ENCODE measurements at places on chromosomes 6 and 20.

DNA sequence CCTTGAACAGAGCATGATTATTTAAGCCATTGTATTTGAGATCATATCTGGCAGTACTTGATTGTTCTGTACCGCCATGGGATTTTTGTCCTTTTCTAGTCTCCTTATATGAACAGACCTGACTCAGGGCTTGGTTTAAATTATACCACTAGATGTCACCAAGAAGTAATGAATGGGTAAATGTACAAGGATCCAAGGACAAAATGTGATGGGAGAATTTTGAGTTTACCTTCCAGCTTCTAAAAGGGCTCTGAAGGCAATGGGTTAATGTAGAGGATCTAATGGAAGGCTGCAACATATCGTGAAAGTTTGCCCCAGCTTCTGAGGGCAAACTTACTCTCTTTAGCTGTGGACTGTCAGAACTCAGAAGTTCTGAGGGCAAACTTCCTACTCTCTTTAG lies 12.0 kb downstream of the RNF8 start:
- DNase-seq: no peak

DNA sequence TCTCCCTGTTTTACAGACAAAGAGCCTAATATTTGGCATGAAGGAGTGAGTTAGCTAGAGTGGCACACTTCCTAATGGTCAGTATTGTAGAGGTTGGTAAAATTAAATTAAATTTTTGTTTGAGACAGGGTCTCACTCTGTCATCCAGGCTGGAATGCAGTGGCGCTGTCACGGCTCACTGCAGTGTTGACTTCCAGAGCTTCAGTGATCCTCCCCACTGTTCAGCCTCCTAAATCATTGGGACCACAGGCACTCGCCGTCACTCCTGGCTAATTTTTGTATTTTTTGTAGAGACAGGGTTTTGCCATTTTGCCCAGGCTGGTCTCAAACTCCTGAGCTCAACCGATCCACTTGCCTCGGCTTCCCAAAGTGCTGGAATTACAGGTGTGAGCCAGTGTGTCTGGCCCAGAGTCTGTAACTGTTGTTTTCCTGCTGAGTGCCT lies 70.9 kb downstream of the SCAND1 start:
- DNase-seq: no peak

GRCh38 chr6:110933912-110934311 lies 24.6 kb upstream of the GTF3C6 start:
- no peak for DNase-seq

GRCh38 chr20:62321975-62322374 lies 19.2 kb downstream of the ADRM1 start:
- no peak for DNase-seq

GRCh38 chr6:15472621-15473020 lies 190.2 kb downstream of the DTNBP1 start:
- DNase-seq: no peak

DNA sequence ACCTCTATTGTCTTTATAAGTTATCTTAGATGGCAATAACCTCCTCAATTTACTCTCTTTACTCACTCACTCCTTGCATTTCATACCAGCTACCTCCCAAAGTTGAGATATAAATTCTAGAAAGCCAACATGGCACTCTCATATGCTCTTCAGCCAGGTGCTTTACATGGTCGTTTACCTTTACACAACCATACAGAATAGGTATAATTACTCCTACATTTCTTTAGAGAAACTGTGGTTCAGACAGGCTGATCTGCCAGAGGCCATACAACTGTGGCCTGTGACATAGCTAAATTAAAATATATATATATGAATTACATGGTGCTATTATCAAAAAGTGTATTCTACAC lies 45.7 kb downstream of the HBS1L start:
- no peak for DNase-seq

- no peak for DNase-seq
Measured at GRCh38 chr6:19749722-19750121, 87.4 kb upstream of the ID4 start.

DNA sequence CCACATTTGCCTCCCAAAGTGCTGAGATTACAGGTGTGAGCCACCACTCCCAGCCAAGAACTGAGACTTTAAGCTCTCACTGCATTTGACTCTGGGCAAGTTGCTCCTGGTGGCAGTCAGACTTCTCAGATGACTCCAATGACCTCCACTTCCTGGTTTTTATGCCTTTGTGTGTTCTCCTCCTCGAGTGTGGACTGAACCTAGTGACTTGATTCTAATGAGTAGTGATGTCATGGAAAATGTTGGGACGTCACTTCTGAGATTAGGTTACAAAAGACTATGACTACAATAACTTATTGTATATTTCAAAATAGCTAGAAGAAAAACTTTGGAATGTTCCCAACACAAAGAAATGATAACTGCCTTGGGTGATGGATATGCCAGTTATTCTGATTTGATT lies 12.0 kb downstream of the SPINT3 start:
- DNase-seq: no peak
